Ovary (tissue), 10 donors: ENCODE measurements at places on chromosomes 5 and 9. TPM values are rescaled to one million over a fixed set of nuclear protein-coding genes. Genes with fewer than 3 reads are reported as not detected.

DNA sequence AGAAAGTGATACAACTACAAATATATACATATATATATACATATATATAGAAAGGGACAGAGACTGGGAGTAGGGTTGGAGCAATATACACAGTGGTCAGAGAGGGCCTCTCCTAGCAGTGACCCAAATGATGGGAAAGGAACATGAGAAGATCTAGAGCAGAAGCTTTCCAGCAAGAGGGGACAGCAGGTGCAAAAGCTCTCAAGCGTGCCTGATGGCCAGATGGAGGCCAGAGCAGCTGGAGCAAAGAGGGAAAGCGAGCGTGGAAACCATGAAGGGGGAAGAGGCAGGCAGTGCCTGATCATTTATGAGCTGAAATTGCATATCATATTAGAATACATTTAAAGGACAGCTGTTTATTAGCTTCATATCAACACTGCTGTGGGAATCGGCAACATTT is 7.6 kb upstream of the GRPEL2 start:
- DNase-seq, result no peak

DNA sequence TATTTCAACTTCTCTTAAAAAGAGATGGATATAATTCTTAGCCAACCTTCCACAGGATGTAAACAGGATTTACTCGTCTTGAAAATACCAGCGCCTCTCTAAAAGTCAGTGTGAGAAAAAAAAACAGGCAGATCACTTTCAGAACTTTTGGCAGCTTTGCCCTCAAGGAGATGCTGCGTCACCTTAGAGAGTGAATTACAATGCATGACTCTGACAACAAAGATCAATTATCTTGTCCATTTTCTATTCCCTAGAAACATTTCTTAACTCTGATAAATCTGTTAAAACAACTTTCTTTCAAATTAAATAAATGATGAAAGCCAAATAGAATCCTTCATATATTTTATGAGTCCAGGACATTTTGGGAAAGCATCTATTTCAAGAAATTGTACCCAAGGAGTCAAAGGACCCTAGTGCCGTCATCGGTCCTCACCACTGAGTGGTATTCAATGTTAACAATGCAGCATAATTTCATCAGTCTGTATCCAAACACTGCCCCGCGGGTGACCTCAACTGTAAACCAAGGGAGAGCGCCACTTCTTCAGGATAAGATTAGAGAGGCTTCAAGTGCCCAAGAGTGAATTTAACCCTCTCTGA is 536.0 kb downstream of the PDE4D start:
- no peak for DNase-seq

- no peak for DNase-seq
These were observed 420.2 kb downstream of the AGTPBP1 start for GRCh38 chr9:85321561-85321960.

CCNB1 gene
- 8.3 TPM for total RNA-seq

DNA sequence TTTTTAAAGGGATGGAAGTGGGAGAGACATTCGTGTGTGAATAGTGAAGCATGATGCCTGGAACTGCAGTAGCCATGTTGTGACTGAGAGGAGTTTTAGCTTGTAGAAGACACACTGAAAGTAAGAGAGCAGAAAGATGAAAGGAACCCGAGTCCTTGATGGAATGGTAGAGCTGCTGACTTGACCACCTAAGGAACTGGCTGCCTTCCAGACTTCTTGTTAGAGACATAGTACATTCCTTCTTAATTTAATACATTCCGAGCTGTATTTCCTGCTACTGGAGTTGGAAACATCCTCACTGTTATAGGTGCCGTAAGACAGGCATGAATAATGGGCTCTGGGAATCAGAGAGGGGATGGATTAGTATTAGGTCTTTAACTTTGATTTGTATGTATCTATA is 7.4 kb downstream of the CER1 start:
- DNase-seq, result no peak

GRCh38 chr9:37414503-37414943 is 8.0 kb upstream of the GRHPR start:
- DNase-seq, result no peak

DNA sequence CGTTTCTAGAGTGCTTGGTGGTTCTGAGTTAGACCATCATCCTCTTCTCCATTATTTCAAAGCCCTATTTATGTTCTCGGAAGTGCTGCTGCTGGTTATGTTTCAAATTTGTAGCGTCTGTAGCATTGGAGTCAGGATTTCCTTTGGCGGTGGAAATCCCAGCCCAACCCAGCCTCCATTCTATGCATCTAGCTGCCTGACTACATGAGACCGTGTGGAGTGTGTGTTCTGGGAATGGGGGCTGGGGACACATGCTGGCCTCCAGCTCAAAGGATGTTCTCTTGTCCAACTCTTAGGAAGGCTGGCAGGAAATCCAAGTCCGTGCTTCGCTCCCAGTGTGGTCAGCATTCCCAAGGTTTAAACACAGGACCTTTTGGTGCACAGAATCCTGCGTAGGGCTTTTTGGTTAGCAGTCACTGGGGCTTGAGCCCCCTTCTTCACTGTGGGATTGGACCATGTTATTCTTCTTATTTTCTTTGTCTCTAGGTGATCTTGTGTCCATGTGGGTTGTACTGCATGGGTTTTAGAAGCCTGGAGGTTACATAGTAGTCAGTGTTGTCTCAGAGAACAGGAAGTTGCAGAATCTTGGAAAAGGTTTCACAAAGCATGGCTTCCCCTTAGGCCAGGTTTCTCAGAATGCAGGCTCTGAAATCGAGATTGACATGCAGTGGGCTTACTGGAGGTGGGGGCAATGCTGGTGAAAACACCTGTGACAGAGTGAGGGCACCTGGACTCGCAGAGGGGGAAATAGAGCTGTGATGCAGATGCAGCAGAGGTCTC is 132.2 kb downstream of the ARHGAP26 start:
- DNase-seq, result no peak

GRCh38 chr9:94911986-94912635 is 185.6 kb downstream of the AOPEP start:
- no peak for DNase-seq

DNA sequence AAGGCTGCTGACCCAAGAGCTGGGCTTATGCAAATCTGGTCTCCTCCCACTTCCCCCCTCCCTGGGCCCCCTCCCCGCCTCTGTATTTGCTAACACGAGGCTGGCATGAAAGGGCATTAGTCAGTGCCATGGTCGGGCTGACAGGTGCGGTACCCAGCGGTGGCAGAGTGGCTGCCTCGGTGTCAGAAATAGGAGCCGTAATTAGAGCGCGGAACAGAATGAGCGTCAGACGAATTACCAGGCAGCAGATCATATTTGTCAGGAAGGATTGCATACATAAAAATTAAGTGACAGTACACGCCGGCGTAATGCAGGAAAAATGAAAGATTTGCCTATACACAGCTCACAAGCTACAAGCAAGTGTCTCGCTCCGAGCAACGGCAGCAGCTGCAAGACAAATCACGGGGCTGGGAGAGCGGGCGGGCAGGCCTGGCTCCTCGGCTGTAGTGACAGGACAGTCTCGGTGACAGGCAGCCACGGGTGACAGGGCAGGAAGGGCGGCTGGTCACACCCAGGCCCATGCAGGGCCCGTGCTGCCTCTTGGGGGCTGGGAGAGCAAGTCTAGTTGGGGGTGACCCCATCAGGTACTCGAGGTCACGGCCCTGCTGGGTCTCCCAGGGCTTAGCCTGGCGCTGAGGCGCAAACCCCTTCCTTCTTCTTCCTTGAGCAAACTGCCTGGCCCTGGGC is 72.4 kb downstream of the NEK6 start:
- DNase-seq, result no peak

GRCh38 chr5:151660616-151661495 is 25.9 kb downstream of the SPARC start:
- DNase-seq, result no peak

GRCh38 chr9:92563116-92564100 is 27.6 kb upstream of the ECM2 start:
- no peak for DNase-seq

KCNT1 gene
- total RNA-seq, result 6.4 TPM

PHYHD1 gene
- 49.9 TPM for total RNA-seq

GRCh38 chr5:64788156-64788555 is 19.4 kb downstream of the CWC27 start:
- no peak for DNase-seq

SLC6A18 gene
- total RNA-seq, result not detected

- DNase-seq, result peak; percentile 35
These were observed 8.0 kb downstream of the NTNG2 start for GRCh38 chr9:132169672-132170392.

- no peak for DNase-seq
These were observed 335.9 kb downstream of the PARP8 start for GRCh38 chr5:51002368-51002767.

ANGPTL2 gene
- total RNA-seq, result 64.1 TPM
